Testis (tissue), 5 donors: ENCODE measurements at places on chromosomes 12 and 14. TPM values are rescaled to one million over a fixed set of nuclear protein-coding genes. Genes with fewer than 3 reads are reported as not detected.

The CLEC2A gene
- not detected for polyA plus RNA-seq

The HCAR3 gene
- 0.36 TPM for polyA plus RNA-seq

The TTC9 gene
- polyA plus RNA-seq = 1.5 TPM

The LMO3 gene
- polyA plus RNA-seq = 2.3 TPM

The CAPZA3 gene
- polyA plus RNA-seq = 210 TPM

The TRAF3 gene
- polyA plus RNA-seq = 24.3 TPM

The ARF3 gene
- 134 TPM for polyA plus RNA-seq

The MYF5 gene
- not detected for polyA plus RNA-seq

The RFX4 gene
- 217 TPM for polyA plus RNA-seq

The FRMD6 gene
- polyA plus RNA-seq = 67.0 TPM

The KRT71 gene
- not detected for polyA plus RNA-seq

The DBX2 gene
- polyA plus RNA-seq = 1.1 TPM

The TRHDE gene
- 3.9 TPM for polyA plus RNA-seq

The PRB3 gene
- 0.82 TPM for polyA plus RNA-seq

The IFI27 gene
- 312 TPM for polyA plus RNA-seq

The GLI1 gene
- polyA plus RNA-seq = 9.3 TPM
